Fibroblast of villous mesenchyme (primary cell): ENCODE measurements at places on chromosomes 11 and 22.

GRCh38 chr11:82869657-82870056 lies 30.6 kb downstream of the PRCP start:
- DNase-seq: peak; percentile 41

- no peak for DNase-seq
Observed at GRCh38 chr11:106480581-106481190, 403.2 kb downstream of the AASDHPPT start.

DNA sequence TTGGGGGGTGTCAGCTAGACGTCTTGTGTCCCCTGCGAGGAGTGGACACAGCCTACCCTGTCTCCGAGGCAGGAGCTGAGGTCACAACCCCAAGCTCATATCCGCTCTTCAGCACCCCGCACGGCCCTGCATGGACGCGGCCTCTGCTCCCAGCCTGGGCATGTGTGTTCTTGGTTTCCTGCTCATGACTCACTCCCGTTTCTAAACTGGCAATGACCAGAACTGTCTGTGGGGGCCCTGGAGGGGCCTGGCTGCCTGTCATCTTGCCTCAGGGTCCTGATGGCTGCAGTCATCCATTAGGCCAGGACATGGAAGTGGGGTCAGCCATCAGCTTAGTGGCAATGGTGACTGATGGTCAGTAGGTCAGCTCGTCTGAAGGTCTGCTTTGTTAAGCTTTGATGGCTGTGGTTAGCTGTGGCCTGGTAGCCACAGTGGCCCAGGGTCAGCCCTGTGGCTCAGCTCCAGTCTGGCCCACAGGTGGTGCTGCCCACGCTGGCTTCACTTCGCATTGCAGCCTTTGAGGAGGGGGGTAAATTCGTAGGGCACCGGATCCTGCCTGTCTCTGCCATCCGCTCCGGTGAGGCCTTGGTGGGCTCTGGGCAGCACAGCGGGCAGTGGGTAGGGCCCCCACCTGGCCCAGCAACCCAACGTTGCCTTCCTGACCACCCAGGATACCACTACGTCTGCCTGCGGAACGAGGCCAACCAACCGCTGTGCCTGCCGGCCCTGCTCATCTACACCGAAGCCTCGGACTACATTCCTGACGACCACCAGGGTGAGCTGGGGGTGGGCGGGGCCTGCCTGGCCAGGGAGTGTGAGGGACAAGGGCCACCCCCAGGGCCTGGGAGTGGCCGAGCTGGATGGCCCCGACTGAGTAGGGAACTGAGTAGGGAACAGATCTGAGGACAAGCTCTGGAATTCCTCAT lies 12.0 kb downstream of the PLCB3 start:
- peak; percentile 50 for DNase-seq

DNA sequence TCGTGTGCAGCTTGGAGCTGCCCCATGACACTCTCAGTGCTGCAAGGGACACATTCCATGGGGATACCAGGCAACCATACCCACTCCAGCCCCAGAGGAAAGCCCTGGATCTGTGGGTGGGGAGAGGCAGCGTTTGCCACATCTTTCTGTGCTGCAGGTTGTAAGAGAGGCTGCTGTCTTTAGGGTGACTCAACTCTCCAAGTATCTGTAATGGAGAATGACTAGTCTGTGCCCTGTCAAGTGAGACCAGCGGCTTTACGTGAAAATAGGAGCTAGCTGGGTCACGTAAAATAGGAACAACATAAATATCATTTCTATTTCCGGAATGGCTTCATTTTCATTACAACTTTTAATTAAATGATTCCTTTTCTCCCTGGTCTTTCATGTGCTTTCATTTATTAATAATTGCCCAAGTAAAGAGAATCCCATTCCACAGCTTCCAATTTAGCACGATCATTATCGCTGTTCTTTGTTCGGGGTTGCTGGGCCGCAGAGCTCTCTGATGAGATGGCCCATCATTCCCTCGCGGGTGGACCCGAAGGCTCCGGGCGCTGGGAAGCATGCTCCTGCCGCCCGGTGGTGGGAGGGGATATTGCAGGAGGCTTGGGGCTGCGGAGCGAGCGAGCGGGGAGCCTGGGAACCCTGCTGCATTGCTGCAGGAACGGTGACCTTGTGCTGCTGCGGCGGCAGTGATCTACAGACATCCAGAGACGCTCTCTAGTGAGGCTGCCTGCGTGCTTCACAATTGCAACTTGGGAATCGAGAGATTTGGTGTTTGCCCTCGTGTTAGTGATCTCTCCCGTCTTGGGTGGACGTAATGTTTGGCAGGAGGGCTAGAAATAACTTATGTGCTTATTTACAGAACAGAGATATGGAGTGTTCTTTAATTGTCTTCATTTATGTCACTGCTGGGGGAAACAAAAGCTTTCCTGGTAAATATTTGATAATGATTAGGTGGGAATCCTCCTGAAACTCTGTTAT lies 10.6 kb downstream of the SLC6A5 start:
- peak; percentile 55 for DNase-seq

DNA sequence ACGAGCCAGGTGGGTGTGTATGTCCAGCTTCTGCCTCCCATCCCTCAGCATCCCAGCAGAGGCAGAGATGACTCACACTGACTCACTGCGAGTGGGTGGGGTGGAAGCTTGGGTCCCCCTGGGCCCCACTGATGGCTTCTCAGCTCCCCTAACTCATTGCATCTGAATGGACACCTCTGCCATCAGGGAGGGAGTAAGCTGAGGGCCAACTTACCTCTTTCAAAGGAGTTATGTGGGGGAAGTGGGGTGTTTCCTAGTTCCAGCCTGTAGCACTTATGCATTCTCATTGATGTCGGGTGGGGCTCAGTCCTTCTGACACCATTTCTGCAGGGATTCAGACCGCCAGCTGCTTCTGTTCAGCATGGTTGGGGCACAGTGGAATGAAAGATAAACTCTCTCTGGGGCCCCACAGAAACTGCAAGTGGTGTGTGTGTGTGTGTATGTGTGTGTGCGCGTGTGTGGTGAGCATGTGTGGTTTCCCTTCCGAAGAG lies 1425.8 kb downstream of the TBC1D22A start:
- DNase-seq: no peak

DNA sequence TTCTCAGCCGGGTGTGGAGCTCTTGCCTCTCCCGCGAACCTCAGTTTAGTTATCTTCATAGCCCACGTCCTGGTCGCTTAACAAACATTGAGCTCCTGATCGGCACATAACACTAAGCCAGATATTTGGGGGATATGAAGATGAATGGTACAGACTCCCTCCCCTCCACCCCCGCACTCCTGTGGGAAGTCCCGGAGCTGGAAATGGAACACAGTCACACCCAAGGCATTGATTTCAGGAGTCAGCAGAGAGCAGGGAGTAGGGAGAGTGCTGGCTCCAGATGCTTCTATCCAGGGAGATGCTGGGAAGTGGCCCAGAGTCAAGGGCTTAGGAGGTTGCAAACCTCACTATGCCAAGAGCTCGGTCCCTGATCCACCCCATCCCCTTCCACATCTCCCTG lies 26.1 kb upstream of the CABP7 start:
- DNase-seq: no peak

- DNase-seq: no peak
Observed at GRCh38 chr22:26068571-26068970, 100.7 kb upstream of the SEZ6L start.

- peak; percentile 34 for DNase-seq
Observed at GRCh38 chr11:63915961-63916836, 765 bp downstream of the RCOR2 start.

- no peak for DNase-seq
Observed at GRCh38 chr11:66218036-66218435, 50.4 kb upstream of the RAB1B start.

GRCh38 chr11:31656051-31656450 lies 146.5 kb downstream of the ELP4 start:
- peak; percentile 14 for DNase-seq

GRCh38 chr22:21963790-21964211 lies 11.2 kb upstream of the PPM1F start:
- DNase-seq: no peak

- no peak for DNase-seq
Observed at GRCh38 chr22:38162881-38163843, 18.5 kb downstream of the PLA2G6 start.

DNA sequence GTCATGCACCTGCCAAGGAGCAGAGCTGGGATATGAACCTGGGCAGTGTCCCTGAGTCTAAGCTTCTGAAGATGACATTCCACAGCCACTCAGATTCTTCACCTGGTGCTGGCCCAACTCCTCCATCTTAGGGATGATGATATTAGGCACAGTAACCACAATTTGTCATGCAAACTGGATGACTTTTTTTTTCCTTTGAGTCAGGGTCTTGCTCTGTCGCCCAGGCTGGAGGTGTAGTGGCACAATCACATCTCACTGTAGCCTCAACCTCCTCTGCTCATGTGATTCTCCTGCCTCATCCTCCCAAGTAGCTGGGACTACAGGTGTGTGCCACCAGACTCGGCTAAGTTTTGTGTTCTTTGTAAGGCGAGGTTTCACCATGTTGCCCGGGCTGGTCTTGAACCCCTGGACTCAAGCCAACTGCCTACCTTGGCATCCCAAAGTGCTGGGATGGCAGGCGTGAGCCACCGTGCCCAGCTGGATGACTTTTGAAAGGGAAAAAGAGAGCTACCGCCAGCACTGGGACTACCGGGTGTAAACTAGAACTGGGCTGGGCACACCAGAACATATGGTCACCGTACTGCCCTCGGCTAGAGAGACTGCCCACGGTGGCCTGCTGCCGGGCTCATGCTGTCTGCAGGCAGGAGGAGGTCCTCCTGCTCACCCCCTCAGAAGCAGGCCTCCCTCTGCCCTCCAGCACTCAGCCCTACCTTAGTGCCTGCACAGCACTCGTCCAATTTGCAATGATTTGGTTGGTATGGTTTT lies 77.7 kb downstream of the NAT10 start:
- no peak for DNase-seq

- no peak for DNase-seq
Observed at GRCh38 chr11:73320763-73321603, 12.9 kb downstream of the ARHGEF17 start.

GRCh38 chr11:134801570-134801969 lies 389.5 kb upstream of the B3GAT1 start:
- DNase-seq: no peak

DNA sequence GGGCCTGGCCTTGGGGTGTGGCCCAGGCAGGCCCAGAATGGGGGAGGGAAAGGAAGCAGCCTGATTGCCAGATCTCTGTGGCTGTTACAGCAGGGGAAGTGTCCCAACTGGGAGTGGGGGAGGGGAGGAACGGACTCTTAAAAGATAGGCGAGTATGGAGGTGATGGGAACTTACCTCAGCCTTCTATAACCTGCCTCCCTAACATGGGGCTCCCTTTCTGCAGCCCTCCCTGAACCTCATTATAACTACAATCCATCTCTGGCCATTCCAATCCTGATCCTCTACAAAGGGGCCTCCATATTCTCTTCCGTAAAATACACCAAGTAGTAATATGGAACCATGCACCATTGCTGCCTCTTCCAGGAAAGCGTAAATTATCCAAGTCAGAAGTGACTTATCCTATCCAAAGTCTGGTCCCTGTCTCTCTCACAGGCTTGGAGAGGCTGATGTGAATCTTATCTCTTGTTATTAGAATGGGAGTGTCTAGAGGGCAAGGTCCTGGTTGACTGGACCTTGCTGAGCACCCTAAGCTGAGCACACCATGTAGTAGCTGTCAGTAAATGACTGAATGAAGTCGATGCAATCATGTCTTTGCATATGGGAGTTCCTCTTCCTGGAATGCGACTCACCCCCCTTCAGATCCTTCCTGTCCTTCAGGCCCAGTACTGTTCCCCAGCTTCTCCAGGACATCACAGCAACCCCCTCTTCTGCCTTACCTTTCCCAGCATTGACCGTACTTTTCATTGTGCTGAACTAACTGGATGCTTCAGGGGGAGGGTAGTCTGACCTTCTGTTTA lies 5.9 kb downstream of the RHOG start:
- DNase-seq: peak; percentile 11

- no peak for DNase-seq
Observed at GRCh38 chr11:95066716-95067038, at the start of gene SRSF8. SRSF8 (plus strand) TSS chr11:95066919; CDS start chr11:95067227, 308 bp downstream.

DNA sequence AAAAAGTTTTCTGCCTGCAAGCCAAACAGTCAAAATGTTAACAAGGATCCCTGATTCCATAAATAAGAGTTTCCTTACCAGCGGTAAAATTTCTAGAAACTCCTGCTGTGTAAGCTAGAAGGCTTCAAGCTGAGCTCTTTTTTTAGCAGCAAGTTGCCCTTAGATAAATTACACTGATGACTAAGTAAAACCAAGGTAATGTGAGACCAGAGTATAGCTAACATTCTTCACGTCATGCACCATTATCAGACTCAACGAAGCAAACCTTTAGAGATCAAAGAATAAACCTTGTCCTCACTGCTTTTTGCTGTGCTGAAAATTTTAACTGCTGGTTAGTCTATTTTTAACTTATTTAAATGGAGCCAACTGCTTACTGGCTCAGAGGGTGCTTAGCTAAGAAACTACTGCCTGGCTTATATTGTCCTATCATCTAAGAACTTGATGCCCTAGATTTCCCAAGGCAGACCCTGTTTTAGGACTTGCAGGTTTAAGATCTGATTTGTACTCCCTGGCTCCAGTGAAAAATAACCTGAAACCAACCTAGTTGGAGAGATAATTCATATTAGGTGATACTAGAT lies 900.7 kb downstream of the JRKL start:
- DNase-seq: no peak

DNA sequence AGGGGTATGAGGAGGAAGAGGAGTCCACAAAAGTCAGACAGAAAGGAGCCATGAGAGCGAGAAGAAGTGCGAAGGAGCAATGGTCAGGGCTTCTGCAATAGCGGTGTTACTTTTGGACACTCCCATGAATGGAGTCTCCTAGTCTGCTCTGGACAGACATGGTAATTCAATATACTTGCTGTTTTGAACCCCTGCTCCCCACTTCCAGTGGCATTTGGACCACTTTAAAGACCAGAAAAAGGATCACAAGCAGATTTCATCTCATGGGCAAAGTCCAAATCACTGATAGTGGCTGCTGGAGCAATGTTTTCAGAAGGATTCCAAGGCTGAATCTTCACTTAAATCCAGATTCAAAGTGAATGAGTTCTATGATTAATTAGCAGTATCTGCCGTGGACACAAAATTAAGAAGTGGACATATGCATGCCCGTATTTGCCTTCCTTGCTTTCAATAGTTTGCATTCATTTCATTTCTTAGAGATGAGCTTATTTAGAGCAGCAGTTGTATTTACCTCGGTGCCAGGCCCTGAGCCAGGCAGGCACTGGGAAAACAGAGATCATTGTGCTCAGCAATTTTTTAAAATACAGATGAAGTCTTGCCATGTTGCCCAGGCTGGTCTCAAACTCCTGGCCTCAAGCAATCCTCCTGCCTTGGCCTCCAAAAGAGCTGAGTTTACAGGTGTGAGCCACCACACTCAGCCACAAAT lies 72.0 kb downstream of the SLC1A2 start:
- no peak for DNase-seq

DNA sequence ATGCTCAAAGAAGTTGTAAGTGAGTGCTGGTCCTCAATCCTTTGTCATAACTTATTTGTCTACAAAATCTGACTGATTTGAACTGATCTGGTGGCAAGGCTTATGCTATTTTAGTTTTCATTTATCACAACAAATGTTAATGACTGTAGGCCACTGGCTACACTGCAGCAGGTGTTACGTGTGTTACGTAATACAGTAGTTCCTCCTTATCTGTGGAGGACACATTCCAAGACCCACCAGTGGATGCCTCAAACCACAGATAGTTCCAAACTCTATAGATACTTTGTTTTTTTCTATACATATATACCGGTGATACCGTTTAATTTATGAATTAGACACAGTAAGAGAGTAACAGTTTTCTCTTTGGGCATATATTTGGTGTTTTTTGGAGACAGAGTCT lies 7.0 kb downstream of the MADD start:
- DNase-seq: peak; percentile 12
